ENCODE measurements at places on chromosomes 7 and 10.

GRCh38 chr7:72453471-72453870 lies 41.3 kb upstream of the CALN1 start:
- DNase-seq, result no peak

GRCh38 chr7:30001998-30002397 lies 12.4 kb upstream of the SCRN1 start:
- no peak for DNase-seq

- no peak for DNase-seq
Measured at GRCh38 chr10:132537684-132538001, at the start of gene INPP5A. Gene INPP5A (plus strand): TSS chr10:132537787. CDS start chr10:132538097, 310 bp downstream.

DNA sequence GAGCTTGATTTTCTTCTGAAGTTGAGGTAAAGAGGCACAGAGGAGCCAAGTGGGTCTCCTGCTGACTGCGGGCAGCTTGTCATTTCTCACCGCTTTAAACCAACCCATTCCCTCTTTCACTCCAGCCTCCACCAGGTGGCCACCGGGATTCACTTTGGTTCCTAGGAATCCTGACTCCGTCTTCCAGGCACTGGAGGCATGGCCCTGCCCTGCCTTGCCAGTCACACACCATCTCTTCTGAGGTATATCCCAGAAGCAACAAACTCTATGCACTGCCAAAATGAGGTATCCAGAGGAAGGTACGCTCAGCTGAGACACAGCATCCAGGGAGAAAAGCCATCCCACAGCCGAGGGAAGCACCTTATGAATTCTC lies 280.8 kb downstream of the TNS3 start:
- DNase-seq, result no peak

GRCh38 chr7:102897856-102898531 lies 14.8 kb upstream of the LRRC17 start:
- no peak for DNase-seq

- no peak for DNase-seq
Measured at GRCh38 chr10:133412381-133412711, 12.1 kb downstream of the SPRN start.

Data from fibroblast of mammary gland (primary cell).